Dermis blood vessel endothelial cell (primary cell): ENCODE measurements at places on chromosomes 2 and 18. TPM values are rescaled to one million over a fixed set of nuclear protein-coding genes. Genes with fewer than 3 reads are reported as not detected.

The ORC2 gene
- total RNA-seq, result 19.7 and 25.5 TPM in 2 replicates

The DTNA gene
- total RNA-seq, result 2.6 and 2.9 TPM in 2 replicates

The EXOC6B gene
- total RNA-seq, result 23.3 and 45.7 TPM in 2 replicates

The ACOXL gene
- 0.05 TPM in 1 of 2 replicates, not detected in the other for total RNA-seq

The IL36B gene
- total RNA-seq, result not detected in 2 replicates
